ENCODE measurements at places on chromosomes 5 and 9.

GRCh38 chr5:107135391-107135790 lies 535.3 kb downstream of the EFNA5 start:
- no peak for DNase-seq

- DNase-seq = no peak
Observed at GRCh38 chr9:126624912-126625311, 11.2 kb downstream of the LMX1B start.

DNA sequence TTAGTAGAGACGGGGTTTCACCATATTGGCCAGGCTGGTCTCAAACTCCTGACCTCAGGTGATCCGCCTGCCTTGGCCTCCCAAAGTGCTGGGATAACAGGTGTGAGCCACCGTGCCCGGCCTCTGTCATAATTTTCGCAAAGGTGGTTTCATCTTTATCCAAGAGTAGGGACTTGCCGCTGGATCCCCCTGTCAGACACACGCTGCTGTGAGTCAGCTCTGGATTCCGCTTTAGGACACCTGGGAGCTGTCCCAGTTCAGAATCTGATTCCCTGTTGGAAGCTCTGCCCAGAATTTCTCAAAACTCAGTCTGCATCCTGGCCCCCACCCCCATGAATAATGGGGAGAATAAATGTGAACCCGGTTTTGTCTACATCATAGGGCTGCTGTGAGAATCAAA lies 17.9 kb upstream of the GRHPR start:
- DNase-seq = no peak

DNA sequence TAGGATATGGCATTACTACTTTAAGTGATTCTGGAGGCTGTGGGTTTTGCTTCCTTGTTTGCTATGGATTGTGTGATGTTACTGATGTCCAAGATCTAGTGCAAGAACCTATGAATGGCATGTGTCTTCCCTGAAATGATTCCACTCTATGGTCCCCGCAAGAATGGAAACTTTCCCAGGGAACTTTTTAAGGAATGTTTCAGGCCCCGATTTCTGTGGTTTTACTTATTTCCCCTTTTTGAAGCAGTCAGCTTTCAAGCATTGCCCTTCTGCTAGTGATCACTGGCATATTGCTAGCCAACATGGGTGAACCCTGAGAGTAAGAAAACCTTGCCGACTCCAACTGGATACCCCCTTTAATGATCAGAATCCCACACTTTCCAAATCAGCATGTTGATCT lies 26.6 kb upstream of the CD180 start:
- no peak for DNase-seq

GRCh38 chr9:124814164-124814535 lies 37.2 kb downstream of the OLFML2A start:
- no peak for DNase-seq

DNA sequence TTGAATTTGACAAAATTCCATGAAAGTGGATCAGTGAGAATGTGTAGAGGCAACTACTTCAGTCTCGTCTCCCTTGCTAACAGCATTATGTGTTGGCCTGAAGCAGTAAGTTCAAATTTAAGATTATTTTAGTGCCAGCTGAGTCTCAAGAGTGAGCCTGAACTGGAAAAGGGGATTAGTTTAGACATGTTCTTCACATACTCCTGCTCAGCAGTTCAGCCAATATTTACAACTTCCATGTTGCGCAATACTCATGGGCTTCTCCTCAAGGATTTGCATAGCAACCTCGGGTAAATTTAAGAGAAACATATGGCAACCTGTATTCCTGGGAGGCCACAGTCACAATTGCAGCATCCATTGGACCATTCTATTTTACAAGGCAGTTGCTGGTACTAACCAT lies 553.8 kb downstream of the PTPRD start:
- no peak for DNase-seq

DNA sequence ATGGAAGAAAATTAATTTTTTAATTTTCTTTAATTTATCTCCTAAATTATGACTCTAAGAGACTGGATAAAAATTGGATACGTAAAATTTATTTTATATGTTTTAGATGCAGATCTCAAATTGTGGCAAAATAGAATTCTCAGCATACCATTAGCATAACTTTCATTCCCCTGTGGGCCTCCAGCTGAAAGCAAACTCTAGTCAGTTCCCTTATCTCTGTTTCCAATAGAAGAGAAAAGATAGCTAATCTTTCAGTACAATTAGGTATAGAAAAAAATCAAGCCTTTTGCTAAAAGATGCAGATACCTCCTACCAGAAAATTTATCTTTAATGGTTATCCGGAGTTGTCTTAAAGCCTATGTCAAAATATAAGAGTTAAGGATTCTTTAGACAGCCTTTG lies 1530.6 kb downstream of the EFNA5 start:
- DNase-seq = no peak

DNA sequence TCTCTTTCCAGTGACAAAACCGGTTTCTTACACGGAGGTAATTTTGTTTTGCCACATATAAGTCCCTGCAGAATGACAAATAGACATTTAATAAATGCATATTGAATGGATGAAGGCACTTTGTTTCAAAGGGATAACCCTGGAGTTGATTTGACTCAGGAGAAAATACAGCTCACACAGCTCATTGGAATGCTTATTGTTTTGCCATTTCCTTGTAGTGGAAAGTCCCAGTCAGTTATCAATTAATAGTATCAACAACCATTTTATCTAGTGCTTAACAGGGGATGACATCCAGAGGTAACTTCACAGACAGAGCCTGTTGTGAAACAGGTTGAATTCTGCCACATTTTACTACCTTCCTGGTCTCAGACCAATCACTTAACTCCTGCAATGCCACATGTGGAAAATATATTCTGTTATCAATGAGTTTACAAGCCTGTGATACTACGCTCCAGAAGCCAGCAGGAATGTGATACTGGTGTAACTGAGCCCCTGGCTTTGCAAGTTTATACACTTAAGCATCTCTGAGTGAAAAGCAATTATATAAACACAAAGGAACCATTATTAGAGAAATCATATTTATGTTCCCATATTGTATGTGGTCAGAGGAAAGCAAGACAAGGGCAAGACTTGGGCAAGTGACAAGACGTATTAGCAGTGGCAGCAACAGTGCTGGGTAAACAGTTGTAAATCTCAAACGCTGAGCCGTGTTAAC lies 123.1 kb upstream of the ANKRD55 start:
- DNase-seq = no peak

DNA sequence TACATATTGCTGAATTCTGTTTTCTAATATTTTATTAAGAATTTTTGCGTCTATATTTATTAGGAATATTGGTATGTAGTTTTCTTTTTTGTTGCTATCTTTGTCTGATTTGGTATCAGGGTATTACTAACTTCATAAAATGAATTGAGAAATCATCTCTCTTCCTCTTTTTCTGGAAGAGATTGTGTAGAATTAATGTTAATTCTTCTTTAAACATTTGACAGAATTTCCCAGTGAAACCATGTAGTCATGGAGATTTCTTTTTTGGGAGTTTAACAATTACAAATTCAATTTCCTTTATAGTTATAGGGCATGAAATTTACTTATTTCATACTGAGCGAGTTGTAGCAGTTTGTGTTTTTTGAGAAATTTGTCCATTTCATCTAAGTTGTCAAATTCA lies 3.3 kb upstream of the FAM170A start:
- DNase-seq = no peak

DNA sequence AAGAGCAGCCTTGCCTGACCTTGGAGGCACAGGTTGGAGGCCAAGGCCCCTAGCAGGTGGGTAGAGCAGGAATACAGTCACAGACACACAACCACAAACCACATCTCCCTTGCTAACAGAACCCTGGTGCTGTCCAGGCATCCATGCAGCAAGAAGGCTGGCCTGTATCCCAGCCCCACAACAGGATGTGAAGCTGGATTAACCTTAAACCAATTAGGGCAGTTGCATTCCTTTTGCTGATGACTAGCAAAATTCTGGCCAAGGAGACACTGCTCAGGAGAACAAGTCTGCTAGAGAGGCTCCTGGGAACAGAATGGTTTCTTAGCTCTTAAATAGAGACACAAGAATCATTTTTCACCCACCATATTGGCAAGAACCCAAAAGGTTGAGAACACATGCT lies 97.8 kb downstream of the C5orf15 start:
- no peak for DNase-seq

GRCh38 chr5:173794901-173795416 lies 93.2 kb upstream of the CPEB4 start:
- DNase-seq = no peak

- DNase-seq = no peak
Observed at GRCh38 chr9:30977965-30978364, 1406.5 kb upstream of the ACO1 start.

DNA sequence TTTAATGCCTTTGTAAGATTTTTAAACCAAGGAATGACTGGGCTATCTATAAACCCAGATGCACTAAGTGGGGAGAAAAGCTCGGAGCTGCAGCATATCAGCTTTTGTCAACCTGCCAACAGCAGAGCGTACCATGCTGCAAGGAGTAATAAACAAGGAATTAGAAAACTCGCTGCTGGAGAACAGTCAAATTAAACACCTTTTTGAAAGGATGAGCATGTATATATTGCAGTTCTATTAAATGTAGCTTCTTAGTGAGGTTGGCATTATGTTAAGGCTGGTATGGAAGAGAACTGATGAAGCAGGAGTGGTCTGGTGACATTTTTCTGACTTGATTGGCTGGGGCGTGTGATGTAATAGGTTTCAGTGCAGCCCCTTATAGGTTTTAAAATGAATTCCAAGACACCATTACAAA lies 74.7 kb downstream of the PIK3R1 start:
- no peak for DNase-seq

DNA sequence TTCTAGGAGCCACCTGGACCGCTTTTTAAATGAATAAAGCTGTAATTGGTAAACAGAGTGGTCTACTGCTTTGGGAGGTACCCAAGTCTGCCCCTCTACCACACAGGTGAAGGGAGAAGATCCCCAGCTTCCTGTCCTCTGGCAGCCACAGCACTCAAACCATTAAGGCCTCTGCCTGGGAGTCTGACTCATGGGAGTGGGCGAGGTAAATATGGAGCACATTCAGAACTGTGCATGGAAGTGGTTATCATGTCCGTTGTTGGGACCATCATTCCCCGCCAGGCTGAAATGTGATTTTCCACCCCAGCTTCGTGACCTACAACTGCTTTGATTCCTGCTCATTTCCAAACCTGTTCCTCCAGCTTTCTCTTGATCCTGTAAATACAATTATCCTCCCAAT lies 59.5 kb upstream of the ALDH1B1 start:
- DNase-seq = no peak

DNA sequence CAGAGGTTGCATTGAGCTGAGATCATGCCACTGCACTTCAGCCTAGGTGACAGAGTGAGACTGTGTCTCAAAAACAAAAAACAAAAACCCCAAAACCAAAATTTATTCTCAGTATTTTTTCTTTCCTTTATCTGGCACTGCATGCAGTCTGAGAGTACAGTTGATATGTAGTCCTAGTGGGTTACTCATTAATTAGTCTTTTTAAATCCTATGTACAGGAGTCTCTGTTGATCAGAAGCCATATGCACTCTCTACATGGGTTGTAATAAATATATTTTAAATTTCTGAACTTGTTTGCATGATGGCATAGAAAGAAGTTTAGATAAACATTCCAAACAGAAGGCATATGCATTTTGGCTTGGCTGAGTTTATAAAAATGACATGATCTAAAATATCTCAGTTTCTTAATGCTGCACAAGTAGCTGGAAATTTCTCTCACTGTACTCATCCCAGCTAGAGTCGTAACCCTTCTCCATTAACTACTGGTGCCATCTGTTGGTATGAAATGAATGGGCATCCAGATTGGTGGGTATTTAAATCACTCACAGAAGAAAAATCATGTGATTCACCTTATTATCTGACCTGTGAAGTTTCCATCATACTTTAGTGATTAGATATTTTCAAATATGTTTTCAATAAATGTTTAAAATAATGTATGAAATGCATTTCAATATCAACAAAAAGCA lies 284.8 kb downstream of the CTNND2 start:
- no peak for DNase-seq

GRCh38 chr9:108756746-108757490 lies 98.9 kb downstream of the ACTL7B start:
- no peak for DNase-seq

GRCh38 chr9:85927076-85927475 lies 13.9 kb upstream of the NAA35 start:
- no peak for DNase-seq

GRCh38 chr5:96280946-96281393 lies 152.1 kb downstream of the PCSK1 start:
- no peak for DNase-seq

- no peak for DNase-seq
Observed at GRCh38 chr5:179720222-179720621, 12.4 kb upstream of the MAML1 start.

DNA sequence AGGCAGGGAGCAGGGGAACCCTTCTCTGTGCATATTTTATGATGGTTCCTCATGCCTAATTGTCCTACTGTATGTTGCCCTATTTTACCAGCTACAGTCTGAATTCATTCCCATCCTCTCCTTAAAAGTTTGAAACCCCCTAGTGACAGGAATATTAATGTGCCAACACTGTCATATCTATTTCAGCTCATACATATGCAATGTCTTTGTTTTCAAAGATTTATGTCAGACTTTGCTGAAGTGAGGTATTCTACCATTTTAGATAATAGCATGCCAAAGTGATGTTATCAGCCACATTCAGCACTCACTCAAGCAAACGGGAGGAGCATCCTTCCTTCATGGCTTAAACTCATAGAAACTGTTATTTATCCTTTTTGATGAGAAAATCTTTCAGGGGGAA lies 696.5 kb downstream of the NR2F1-AS1 start:
- no peak for DNase-seq

- peak; percentile 9 for DNase-seq
Observed at GRCh38 chr5:107296572-107296971, 374.2 kb downstream of the EFNA5 start.

DNA sequence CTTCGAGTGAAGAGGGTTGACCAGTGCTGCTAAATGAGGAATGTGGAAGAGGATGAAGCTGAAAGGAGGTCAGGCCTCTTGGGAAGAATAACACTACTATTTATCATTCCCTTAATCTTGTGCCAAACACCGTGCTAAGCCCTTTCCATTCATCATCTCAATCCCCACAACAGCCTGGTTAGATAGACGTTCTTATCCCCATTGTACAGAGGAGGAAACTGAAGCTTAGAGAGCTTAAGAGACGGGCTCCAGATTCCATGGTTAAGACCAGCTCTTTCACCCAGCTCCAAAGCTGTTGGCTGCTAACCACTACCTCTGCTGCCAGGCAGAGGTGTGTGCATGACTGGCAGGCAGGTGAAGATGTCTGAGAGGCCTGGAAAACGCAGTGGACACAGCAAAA lies 868 bp upstream of the EPB41L4B start:
- DNase-seq = no peak

GRCh38 chr5:100802208-100802607 lies 100.9 kb downstream of the ST8SIA4 start:
- no peak for DNase-seq

- DNase-seq = no peak
Observed at GRCh38 chr5:66565878-66566277, 30.3 kb upstream of the MAST4 start.

GRCh38 chr5:141771031-141771430 lies 89.0 kb upstream of the ARAP3 start:
- DNase-seq = no peak

- DNase-seq = peak; percentile 6
Observed at GRCh38 chr5:5481206-5481605, 58.7 kb downstream of the ICE1 start.

- DNase-seq = no peak
Observed at GRCh38 chr5:79736528-79737514, 47.2 kb downstream of the CMYA5 start.

- DNase-seq = no peak
Observed at GRCh38 chr5:2399096-2399495, 352.4 kb downstream of the IRX2 start.
